NCI-H2081 (cell line): ENCODE measurements at places on chromosomes 6 and 20.

DNA sequence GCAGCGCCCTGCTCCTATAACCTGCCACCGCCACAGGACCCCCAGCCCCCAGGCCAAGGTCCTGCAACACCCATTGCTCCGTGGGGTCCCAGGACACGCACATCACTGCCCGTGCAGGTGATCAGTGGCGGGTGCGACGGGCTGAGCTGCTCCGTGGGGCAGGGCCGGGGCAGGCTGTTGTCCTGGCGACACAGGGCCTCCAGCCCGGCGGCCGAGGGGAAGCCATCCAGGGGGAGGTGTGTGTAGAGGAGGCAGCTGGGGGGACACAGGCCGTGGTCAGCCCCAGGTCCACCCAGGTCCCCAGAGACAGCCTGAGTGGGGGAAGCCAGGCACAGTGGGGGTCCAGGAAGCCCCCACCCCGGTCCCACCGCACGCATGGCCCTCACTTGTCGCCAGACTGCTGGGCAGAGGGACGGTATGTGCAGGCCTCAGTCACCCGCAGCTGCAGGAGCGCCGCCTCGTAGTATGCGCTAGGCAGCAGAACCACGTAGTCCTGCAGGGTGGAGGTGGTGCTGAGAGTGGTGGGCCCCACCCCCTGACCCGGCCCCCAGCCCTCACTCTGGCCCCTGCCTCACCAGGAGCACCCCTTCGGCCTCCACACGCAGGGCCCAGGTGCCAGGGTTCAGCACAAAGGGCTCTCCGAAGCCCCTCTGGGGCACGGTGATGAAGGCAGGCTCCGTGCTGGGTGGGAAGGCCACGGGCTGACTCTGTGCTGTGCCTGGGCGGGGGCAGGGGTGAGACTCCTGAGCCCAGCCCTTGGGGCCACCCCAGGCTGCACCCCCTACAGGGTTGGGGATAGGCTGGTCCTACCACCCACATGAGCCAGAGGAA is 30.4 kb downstream of the ADRM1 start:
- DNase-seq = no peak

DNA sequence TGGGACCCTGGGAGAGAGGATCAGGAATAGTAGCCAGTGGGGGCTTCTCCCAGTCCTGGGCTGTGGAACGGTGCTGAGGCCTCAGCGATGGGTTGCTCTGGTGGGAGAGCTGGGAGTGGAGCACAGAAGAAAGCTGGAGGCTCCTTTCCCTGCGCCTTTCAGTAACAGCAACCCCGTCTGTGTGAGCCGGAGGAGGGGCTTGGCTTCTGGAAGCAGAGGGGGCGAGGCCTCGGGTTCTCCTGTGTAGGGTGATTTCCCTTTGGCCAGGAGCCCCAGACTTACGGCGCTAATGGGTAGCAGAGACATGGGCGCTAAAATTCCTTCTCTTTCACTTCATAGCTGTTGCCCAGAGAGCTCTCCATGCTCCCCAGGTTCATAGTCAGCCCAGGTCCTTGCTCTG is 55.0 kb downstream of the DAAM2 start:
- no peak for DNase-seq

DNA sequence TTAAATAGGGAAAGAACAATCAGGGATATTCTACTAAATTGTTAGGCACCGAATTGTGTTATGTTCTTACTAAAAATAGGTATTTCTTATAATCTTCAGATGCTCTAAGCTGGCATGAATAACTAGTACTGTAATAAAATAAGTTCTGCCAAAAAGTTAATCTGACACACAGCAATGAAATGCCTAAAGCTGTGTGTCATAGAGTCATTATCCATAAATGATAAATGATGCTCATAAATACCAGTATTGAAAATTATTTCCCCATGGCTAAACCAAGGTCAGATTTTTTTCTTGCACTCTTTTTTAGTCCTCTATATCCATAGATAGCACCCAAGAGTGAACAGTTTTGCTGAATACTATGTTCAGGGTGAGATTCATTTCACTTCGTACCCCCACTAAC is 11.7 kb upstream of the PRIM2 start:
- DNase-seq = no peak

- no peak for DNase-seq
These were observed 24.8 kb downstream of the DUSP22 start for GRCh38 chr6:317060-317447.

GRCh38 chr6:139996253-139996834 is 621.9 kb upstream of the CITED2 start:
- DNase-seq = peak; percentile 3

GRCh38 chr6:74626288-74626687 is 579.6 kb downstream of the COL12A1 start:
- no peak for DNase-seq

DNA sequence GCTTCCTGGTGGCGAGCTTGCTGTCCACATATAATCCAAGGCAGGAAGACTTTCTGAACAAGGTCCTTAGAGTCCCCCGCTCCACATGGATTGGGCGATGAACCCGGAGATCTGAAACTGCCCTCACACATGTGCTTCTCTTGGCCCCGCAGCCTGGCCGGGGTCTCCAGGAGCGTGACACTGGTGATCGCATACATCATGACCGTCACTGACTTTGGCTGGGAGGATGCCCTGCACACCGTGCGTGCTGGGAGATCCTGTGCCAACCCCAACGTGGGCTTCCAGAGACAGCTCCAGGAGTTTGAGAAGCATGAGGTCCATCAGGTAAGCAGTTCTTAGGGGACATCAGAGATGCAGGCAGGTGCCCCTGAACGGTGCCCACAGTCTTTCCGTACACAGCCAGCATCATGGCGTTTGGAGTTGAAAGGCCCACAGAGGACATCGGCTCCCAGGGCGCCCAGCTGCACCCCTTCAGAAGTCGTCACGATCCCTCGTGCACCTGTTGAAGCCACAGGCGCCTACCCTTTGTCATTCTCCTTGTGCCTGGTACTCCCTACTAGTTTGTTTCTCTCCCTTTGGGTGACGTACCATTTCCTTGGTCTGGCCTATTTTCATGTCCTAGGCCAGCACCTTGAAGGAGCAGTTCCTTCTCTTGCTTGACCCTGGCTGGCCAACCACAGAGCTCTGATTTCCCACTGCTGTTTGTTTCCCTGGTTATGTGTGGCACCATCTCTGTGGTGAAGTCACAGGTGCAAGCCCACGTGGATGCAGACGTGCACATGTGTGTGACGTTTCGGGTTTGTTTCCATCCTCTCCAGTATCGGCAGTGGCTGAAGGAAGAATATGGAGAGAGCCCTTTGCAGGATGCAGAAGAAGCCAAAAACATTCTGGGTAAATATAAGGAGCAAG is 43.3 kb upstream of the IRF4 start:
- no peak for DNase-seq

DNA sequence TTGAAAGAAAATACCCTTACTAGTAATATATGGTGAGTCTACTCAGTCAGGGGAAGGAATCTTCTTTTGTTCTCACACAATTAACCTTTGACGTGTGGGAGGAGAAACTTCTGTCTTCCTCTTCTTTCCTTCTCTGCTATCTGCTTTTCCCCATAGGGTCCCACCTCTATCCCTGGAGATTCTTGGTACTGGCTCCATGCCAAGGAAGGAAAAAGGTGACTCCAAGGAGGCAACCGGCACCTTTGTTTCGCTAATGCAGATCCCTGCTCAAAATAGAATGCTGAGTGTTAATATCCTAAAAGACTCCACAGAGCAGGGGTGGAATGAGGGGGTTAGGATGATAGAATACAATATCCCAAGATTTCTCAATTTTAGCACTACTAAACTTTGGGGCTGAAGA is 116.7 kb downstream of the CD164 start:
- DNase-seq = no peak

DNA sequence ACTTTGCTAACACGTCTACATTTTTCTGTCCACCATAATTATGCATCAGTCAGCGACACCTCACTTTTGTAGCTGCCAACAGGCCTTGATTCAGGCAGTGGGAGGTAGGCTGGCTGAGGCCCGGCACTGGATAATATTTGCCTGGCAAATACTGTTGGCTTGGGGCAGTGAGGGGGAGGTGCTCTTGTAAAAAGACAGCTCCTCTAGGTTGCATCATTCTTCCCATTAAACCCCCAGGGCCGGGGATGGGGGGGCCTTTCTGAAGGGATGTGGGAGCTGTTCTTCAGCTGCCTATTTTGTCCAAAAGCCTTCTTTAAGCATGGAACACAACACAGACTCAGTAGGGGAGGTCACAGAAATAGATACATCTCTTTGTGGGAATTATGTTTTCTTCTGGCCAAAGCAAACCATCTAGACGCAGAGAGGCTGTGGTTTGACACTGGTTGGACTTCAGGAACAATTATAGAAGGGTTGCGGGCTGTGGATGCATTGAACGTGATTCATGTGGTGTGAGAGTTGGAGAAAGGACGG is 338.3 kb upstream of the NT5E start:
- DNase-seq = no peak

DNA sequence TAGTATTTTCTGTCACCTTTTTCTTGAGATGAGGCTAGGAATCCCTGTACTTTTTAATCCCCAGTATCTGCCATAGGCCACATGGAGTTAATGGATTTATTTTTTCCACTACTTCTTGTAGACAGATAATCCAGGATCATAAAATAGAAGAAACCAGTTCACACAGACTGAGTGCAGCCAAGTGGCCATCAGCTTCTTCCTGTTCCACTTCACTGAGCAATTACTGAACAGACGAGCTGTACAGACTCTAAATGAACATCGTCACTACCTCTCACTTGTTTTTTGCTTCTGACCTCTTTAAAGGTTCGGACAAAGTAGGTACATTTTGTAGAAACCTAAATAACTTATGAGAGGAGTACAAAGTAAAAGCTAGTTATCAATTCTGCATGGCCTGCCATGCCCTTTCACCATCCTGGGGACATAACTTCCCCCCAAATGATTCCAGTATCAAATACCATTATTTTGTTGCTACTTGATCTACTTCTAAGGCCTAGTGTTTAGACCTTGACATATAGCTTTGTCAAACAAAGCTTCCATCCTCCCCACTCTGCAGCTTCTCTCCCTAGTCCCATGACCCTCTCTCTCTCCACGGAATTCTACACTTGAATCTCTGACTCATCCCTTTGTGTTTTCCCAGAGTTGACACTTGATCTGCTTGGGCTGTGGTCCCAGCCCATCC is 34.4 kb upstream of the ARHGAP18 start:
- DNase-seq = no peak

DNA sequence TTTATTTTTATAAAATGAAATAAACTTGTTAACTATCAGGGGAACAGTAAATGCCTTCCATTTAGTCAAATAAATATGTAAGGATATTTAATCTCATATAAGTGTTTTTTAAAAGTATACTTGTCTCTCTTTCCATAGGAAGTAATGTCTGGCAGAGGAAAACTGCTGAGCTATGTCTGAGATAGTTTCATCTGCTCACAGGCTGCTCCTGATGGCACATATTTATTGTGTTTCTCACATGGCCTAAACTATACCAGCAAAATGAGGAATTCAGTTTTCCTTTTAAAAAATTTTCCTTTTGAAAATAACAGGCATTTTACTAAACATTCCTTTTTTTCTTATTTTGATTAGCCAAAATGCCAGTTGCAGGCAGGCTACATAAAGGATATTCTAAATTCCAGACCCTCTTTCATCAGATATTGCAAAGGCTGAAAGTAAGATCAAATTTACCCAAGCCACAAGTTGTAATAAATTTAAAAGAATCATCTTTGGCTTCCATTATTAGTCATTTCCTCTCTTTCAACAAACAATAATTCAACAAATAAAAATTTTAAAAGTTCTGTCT is 60.1 kb upstream of the RNF146 start:
- no peak for DNase-seq

DNA sequence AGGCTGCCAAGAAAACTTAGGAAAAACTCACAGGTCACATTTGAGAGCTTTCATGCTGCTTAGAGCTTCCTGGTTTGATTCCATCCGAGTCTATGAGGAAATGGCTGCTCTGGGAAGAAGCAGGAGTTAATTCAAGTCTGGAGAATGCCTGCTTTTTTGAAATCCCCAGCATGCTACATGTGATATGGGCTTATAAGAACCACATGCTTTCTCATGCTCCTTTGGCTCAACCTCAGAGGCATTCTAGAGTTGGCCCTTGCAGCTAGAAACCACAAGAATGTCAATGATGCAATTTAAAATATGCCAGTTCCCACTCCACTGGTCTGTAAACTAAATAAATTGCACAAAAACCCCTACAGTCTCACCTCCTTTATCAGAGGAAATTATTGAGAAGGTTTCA is 142.9 kb upstream of the OLIG3 start:
- DNase-seq = no peak

- DNase-seq = no peak
These were observed 72.4 kb upstream of the TBC1D7 start for GRCh38 chr6:13400772-13401171.

DNA sequence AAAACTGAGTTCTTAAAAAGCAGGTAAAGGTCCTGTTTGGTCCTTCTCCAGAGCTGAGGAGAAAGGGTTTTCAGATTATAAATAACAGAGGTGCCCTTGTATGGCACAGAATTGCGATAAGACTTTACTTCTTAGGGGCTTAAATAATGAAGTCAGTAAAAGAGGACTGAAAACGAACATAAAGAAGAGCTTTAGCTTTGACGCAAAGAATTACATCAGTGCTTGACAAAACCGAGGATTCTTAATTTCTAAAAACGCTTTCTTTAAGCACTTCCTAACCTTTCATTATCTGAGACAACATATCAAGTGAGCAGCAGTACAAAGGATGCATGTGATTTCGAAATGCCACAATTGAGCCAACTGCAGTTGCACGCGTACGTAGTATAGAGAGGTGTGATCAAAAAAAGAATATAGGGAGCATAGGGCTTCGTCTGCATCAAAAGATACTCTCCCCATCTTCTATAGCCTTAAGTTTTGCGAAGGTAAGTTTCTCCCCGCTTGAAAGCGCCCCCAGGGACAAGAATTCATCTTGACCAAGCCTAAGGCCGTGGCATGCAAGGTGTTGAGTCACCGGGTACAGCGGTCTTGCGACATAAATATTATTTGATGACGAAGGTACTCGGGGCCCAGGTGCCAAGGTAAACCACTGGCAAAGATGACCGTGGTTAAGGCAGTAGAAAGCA is 778 bp upstream of the LOC128125822 start:
- DNase-seq = peak; percentile 45

DNA sequence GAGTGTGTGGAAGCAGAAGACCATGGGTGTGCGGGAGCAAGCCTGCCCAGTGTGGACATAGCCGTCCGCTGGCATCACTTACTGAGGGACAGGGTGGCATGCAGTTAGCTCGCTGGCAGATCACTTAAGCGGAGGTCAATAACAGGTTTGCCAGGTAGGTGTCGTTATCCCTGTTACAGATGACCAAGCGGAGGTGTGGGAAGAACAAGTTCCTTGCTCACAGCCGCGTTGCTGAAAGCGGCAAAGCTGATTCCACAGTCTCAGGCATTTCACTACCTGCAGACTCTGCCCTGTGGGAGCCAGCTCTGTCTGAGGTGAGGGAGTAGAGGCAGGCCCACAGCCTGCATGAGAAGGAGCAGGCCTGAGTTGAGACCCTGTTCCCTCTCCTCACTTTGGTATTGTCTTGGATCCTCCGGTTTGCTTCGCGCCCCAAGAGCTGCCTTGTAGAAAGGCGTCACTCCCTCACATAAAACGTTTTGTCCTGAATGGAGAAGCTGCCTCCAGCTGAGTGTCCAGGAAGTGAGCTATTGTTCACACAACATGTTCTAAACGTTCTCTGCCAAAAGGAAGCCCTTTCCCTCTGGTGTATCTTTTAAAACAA is 96.9 kb downstream of the TCP11 start:
- peak; percentile 74 for DNase-seq

GRCh38 chr6:85451565-85452306 is 1.9 kb downstream of the NT5E start:
- no peak for DNase-seq

GRCh38 chr20:52828199-52828598 is 144.0 kb upstream of the TSHZ2 start:
- DNase-seq = no peak

GRCh38 chr20:43893930-43894329 is 20.7 kb upstream of the TOX2 start:
- DNase-seq = no peak

GRCh38 chr6:107708435-107708834 is 115.7 kb downstream of the SCML4 start:
- DNase-seq = no peak
